ENCODE measurements at places on chromosomes 3 and 15.
A peak's percentile ranks its signal among the peaks of the same experiment; 100 is the strongest.

- DNase-seq, result no peak
Measured at GRCh38 chr15:38625886-38626285, 61.3 kb upstream of the RASGRP1 start.

DNA sequence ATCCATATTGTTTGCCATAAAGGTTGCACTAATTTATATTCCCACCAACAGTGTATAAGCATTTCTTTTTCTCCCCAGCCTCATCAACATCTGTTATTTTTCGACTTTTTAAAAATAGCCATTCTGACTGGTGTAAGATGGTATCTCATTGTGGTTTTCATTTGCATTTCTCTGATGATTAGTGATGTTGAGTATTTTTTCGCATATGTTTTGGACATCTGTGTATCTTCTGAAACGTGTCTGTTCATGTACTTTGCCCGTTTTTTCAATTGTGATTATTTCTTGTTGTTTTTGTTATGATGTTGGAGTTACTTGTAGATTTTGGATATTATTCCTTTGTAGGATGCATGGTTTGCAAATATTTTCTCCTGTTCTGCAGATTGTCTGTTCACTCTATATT, 46.5 kb downstream of the TP63 start:
- DNase-seq, result no peak

- DNase-seq, result no peak
Measured at GRCh38 chr3:160450846-160451245, 1.3 kb upstream of the TRIM59 start.

GRCh38 chr3:141477224-141477623, 9.6 kb upstream of the RASA2 start:
- peak; percentile 44 for DNase-seq

DNA sequence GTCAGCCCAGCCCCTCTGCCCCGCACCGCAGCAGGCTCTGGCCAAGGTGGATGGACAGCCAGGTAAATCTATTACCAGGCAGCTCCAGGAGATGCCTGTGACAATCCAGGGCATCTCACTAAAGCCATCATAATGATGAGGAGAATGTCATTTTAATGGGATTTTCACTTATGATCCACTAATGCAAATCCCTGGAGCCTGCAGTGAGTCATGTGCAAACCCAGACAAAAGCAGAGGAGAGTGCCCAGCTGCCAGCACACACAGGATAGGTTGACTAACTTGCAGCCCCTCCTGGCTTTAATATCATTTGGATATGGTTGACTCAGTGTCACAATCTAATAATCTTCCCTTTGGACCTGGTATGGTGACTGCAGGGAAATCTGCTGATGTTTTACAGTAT, 206.9 kb upstream of the TRIM42 start:
- no peak for DNase-seq

- DNase-seq, result no peak
Measured at GRCh38 chr3:191336833-191337232, 6.5 kb upstream of the UTS2B start.

DNA sequence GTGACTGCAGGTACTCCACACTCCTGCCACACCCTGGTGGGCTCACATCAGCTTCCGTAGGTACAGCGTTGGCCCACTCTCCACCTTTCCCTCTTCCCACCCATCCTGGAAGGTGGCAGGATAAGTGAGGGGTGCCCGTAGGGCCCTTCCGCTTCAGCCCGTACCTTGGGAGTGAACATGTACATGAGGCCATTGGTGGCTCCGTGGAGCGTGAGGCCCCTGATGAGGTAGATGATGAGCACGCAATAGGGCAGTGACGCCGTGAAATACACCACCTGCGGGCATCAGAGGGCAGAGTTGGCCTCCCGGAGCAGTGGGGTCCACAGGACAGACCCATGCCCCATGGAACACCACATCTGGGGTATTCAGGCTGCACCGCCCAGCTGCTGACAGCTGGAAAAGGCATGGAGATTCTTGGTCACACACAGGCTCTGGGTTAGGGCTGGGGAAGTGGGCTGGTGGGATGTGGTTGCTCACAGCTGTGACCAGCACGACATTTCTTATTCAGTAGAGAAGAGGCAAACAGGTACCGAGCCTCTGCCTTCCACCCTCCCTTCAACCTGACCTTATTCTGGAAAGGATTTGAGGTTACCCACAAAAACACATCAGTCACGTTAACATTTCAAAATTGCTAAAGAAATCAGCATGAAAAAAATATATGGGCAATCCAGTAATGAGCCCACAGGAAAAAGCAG, 23.8 kb downstream of the SLC6A20 start:
- no peak for DNase-seq

GRCh38 chr15:85711580-85712192, 83.0 kb downstream of the KLHL25 start:
- no peak for DNase-seq

GRCh38 chr3:113194823-113195401, 16.4 kb upstream of the BOC start:
- DNase-seq, result no peak

DNA sequence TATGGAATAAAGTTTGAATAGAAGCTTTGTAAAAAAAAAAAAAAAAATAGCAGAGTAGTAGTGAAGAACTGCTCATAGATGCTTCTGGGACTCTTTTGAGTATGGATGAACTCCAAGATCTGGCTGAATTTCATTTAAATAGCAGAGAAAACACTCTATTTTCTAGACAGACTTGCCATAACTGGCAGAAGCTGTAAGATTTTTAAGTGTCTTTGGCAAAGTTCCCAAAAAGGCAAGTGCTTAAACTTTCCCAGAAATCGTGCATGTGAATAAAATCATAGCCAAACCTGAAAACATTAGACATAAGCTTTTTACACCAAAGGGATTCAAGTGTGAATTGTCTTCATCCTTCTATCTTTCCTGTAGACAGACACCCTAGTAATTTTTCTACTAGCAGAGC, 110.3 kb upstream of the MITF start:
- no peak for DNase-seq
